ENCODE measurements at places on chromosomes 6 and 20.

GRCh38 chr6:43093436-43094289 lies 17.5 kb downstream of the PTK7 start:
- no peak for DNase-seq

- peak; percentile 35 for DNase-seq
Observed at GRCh38 chr20:43751167-43752050, 24.6 kb upstream of the GTSF1L start.

- no peak for DNase-seq
Observed at GRCh38 chr20:25579081-25579770, 6.1 kb downstream of the NINL start.

GRCh38 chr6:56742122-56742791 lies 99.6 kb upstream of the DST start:
- DNase-seq = no peak

- DNase-seq = peak; percentile 65
Observed at GRCh38 chr6:119110601-119111548, 32.4 kb upstream of the FAM184A start.

DNA sequence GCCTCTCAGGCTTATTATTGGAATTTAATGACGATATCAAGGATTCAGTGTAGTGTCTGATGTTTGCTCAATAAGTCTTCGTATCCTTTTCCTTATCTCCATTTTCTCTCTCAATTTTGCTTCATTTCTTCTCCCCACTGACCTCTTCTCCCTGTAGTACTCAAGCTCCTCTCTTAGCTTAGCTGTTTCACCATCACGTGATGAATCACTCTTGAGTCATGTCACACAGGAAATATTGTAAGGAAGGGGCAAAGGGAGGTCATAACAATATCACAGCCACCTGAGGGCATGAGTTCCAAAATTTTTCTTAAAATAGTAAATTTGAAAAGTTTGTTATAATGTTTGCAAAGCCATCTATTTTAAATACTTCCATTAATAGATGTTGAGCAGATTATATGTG lies 392.2 kb upstream of the MARCKS start:
- DNase-seq = no peak

Data from B cell (primary cell).